ENCODE measurements at places on chromosomes 12 and 14.

DNA sequence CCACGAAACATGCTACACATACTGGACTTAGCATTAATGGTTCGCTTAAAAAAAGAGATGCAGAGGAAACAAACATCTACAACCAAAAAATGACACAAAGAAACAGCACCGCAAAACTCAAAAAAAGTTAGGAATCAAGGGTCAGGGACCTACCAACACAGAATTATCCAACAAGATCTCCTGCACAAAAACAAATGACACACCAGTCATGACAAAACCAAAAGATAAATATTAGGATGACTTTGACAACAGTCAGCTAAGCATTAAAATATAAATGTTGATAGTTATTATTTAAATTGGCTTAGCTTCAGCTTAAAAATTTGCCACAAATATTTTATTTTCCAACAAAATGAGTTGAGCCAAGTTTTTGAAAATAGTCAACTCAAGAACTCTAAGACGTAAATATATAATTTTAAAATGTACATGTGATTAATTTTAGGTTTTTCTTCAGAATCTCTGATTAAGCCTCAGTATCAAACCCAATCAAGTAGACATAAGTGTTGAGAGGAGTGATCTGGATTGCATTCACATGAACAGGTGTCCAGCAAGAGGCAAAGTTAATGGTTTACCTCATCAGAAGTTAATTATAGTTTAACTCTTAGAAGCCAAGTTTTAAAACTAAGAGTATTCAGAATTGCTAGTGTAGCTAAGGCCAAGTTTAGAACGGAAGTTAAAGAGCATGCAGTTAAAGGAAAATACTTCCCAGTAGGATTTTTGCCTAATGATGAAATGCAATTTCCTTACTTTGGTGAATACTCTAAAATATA is 79.9 kb downstream of the HEATR5A start:
- H3K4me1 ChIP-seq: no peaks in the 10 kb centered on the region
- peaks cover 9% of the 10 kb centered on the region for H3K36me3 ChIP-seq
- no peak overlapping the region for H3K4me3 ChIP-seq

GRCh38 chr14:32611752-32612151 is 282.7 kb downstream of the AKAP6 start:
- DNase-seq: no peak
- no peaks in the 10 kb centered on the region for H3K27me3 ChIP-seq
- no peak overlapping the region for H3K4me3 ChIP-seq

DNA sequence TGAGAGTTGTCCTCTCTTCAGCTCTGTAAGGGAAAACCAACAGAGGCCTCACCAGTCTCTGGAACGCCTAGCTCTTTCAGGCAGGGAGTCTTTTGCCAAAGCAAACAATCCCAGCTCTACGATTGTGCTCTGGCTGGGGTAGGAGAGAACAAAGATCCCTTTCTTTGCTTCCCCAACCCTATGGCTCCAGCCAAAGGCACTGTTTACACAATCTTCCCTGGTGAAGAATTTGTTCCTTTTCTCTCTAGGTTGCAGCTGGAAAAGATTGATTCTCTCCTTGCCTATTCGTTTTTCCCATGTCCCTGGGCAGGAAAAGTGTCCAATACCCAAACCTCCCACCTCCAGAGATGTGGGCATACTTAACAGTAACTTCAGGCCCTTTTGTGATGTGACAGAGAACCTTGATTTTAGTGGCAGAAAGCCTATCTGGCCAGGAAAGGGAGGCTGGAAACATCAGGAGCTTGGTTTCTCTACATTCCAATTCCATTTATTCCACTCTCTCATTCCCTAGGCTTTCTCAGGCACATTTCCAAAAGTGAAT is 16.8 kb downstream of the ATP5MC2 start:
- DNase-seq: no peak
- H3K4me3 ChIP-seq: no peak overlapping the region
- H3K36me3 ChIP-seq: no peaks in the 10 kb centered on the region
- peak overlapping the region; percentile 53 for H3K27ac ChIP-seq
- no peaks in the 10 kb centered on the region for H3K27me3 ChIP-seq
- peaks cover 33% of the 10 kb centered on the region for H3K4me1 ChIP-seq

- H3K27ac ChIP-seq: peak overlapping the region; percentile 87
- no peaks in the 10 kb centered on the region for H3K27me3 ChIP-seq
- peaks cover 54% of the 10 kb centered on the region for H3K4me1 ChIP-seq
- H3K36me3 ChIP-seq: no peaks in the 10 kb centered on the region
- H3K4me3 ChIP-seq: no peak overlapping the region
These were observed 87.4 kb upstream of the FZD10 start for GRCh38 chr12:130074661-130075406.

DNA sequence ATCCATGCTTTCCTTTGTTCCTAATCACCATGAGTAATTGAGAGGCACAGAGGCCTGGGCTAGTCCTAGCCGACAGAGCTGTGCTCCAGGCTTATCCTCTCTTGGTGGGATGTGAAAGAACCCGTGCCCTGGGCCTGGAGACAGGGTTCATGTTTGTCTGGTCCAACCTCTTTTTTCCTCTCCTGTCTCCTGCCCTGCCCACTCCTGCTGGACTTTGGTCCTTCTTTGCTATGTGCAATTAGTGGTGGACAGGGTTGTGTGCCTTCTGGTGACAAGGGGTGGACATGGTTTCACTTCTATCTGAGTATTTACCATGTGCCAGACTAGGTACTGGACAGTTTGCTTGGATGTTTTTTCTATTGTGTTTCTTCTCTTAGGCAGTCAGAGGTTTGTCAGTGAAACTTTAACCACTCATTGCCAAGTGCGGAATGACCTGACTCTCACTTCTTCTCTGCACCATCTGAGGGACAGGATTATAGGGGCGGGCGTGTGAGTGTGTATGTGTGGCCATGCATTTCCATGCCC is 126.1 kb downstream of the SMOC1 start:
- no peaks in the 10 kb centered on the region for H3K36me3 ChIP-seq
- H3K4me1 ChIP-seq: peaks cover 11% of the 10 kb centered on the region
- H3K27me3 ChIP-seq: no peaks in the 10 kb centered on the region
- DNase-seq: no peak
- no peak overlapping the region for H3K27ac ChIP-seq

All from esophagus squamous epithelium (tissue), 5 donors.